ENCODE measurements at places on chromosomes 3 and 15.

DNA sequence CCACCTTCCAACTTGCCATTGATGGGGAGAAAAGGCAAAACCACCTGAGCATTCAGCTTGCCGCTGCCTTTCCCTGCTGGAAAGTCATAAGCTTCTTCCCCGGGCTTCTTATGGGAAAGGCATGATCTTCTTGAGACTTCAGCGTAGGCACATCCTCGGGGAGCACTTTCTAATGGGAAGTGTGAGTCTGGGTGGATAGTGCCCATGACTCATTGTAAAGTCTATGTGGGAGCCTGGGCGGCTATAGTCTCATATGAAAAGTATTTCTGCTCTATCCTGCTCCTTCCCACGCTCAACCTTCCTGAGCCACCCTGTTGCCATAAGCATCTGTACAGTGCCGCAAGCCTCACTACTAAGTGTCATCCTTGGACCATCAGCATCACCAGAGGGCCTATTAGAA lies 309.9 kb upstream of the THBS1 start:
- peak; percentile 59 for DNase-seq

DNA sequence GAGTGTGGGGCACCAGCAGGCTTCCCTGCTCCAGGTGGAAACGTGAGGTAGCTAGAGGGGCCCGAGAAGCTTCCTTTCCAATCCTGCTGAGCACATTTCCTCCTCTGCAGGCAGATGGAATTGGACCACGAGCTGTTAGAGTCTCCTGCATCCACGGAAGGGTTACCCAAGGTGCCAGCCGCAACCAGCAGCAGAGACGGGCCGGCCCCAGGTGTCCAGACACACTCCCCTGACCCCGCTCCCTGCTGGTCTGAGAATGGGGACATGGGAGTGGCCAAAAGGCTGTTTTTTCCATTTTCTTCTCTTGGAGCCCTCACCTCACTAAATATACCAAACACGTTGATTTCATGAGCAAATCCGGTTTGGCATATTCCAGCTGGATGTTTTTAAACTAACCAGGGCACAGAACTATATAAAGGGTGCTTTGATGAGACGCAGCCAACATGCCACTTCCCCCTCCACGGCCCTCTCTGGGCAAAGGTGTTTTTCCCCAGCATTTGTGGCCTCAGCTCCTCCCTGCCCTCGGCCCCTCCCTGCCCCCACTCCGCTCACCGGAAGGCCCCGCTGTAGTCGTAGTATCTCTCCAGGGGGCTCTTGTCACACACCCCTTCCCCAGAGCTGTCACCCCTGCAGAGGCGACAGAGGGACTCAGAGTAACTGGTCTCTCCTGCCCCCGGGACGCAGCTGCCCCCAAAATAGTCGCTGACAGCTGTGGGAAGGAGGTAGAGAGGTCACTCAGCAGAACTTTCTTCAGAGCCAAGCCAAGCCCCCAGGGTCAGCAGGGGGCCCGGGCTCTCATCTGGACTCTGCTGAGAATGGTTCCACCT lies 7.0 kb downstream of the MELTF start:
- DNase-seq = no peak

DNA sequence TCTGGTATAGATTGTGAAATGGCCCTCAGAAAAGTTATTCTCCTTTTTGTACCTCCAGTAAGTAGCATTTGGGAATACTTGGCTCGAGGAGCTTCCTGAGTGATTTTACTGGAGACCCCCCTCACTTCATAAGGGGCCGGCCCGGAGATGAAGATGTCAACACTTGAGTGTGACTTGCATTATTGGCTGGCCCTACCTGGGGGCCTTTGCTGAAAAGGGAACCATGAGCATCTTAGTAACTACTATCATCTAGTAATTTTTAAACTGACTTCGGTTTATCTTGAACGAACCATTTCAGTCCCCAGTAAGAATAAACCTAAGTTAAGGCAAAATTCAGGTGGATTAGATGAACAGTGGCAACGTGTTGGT lies 1.3 kb downstream of the FAIM start:
- no peak for DNase-seq

- peak; percentile 33 for DNase-seq
Observed at GRCh38 chr15:75203017-75203907, 1.6 kb downstream of the C15orf39 start.

GRCh38 chr3:98766924-98767323 lies 3.8 kb downstream of the ST3GAL6 start:
- DNase-seq = no peak

GRCh38 chr3:32419742-32420125 lies 28.1 kb downstream of the CMTM7 start:
- no peak for DNase-seq

- DNase-seq = no peak
Observed at GRCh38 chr3:3194861-3195260, 15.4 kb upstream of the CRBN start.

GRCh38 chr15:98804057-98804380 lies 155.7 kb downstream of the IGF1R start:
- no peak for DNase-seq

- DNase-seq = peak; percentile 88
Observed at GRCh38 chr3:58093574-58094195, 85.5 kb downstream of the FLNB start.

GRCh38 chr3:38018296-38019266 lies 10.9 kb downstream of the PLCD1 start:
- no peak for DNase-seq

DNA sequence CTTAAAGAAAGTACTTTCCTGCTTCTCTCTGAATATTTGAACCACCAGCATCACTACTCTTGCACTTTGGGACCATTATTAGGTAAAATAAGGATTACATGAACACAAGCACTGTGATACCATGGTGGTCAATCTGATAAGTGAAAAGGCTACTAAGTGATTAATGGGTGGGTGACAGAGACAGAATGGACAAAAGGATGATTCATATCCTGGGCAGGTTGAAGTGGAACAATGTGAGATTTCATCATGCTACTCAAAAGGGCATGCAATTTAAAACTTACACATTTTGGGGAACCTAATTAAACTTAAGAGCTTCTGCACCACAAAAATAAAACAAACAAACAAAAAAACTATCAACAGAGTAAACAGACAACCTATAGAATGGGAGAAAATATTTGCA lies 172.0 kb upstream of the CD96 start:
- peak; percentile 55 for DNase-seq

- no peak for DNase-seq
Observed at GRCh38 chr3:126907557-126907956, 75.4 kb upstream of the PLXNA1 start.

DNA sequence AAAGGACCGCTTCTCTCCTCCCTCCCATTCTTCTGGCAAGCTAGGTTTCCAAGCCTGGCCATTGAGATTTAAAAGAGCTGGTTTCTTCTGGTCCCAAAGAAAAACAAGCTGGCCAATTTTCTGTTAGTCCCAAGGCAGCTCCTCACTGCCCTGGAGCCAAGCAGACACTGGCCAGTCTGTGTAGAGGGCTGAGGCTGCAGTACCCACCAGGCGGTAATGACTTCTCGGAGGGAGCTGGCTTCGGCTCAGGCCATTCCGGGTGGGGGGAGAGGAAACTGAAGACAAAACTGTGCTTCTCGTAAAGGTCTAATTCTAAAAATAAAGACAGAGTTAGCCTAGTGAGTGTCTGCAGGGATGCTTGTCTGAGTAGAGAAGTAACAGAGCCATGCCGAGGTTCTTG lies 78.5 kb upstream of the SMAD3 start:
- no peak for DNase-seq

- no peak for DNase-seq
Observed at GRCh38 chr3:79217096-79217495, 550.7 kb downstream of the ROBO1 start.

- no peak for DNase-seq
Observed at GRCh38 chr3:126985132-126985985, 2.4 kb downstream of the PLXNA1 start.

GRCh38 chr15:76358453-76358852 lies 21.9 kb downstream of the ISL2 start:
- DNase-seq = no peak

- DNase-seq = no peak
Observed at GRCh38 chr15:90585863-90586262, 56.1 kb downstream of the CRTC3 start.

DNA sequence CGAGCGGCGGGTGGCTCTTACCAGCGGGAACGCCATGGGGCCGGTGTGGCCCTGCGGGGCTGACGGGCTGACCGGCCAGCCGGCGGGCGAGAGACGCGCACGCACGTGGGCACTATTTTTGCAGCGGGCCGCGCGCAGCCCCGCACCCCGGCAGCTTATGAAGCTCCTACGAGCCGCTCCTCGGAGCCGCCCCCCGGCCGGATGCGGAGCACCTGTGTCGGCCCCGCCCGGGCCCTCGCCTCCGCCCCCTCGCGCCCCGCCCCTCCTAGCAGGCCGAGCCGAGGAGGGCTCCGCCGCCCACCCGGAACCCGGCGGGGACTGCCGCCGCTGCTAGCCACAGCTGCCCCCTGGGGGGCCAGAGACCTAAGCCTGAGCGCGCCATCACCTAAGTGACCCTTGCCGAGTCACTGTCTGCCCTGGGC lies 683 bp upstream of the CPEB1 start:
- no peak for DNase-seq

DNA sequence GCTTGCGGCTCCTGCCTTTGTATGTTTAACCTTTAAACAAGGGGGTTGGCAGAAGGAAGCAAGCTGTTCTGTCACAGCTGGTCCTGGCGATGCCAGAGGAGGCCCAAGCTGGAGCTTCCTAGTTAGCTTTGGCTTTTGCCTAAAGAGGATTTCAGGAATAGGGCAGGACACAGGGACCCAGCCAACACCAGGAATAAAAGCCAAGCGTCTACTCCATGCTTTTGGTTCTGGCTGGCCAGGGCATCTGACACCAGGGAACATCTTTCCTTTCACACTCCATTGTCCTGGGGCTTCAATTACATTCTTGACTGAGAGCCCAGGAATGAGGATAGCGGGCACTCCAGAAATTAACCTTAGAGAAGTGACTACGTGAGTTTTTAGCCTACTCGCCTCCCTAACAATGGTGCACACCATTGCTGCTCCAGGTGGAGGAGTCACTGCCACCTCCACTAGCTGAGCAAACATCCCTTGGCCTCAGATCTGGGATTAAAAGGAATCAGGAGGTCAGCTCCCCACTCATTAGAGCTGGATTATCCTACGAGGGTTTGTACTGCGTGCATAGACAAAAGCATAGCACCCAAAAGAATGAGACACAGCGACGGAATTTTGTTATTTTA lies 38.2 kb downstream of the TPM1 start:
- DNase-seq = no peak

DNA sequence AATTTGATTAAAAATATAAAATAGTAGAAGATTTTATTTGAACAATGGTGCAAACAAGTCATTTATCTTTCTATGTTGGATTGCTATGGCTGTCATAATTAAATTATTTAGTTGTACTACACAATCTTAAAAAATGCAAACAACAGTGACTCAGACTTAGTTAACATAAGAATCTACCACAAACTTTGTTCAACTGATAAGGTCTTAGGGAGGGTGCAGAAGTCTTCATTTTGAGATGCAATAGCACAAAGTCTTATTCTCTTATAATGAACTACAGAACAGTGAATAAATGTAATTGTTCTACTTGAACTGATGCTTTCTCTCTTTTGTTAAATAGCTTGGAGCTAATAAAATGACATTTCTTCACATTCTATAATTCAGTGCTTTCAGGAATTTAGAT lies 482.8 kb upstream of the NAALADL2 start:
- peak; percentile 76 for DNase-seq

DNA sequence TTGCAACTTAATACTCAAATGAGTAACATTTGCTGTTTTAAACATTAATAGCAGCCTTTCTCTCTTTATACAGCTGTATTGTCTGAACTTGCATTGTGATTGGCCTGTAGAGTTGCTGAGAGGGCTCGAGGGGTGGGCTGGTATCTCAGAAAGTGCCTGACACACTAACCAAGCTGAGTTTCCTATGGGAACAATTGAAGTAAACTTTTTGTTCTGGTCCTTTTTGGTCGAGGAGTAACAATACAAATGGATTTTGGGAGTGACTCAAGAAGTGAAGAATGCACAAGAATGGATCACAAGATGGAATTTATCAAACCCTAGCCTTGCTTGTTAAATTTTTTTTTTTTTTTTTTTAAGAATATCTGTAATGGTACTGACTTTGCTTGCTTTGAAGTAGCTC lies 40.3 kb downstream of the CTNNB1 start:
- peak; percentile 60 for DNase-seq
